ENCODE measurements at places on chromosomes 5 and 9.

GRCh38 chr5:38036765-38037164 is 196.9 kb upstream of the GDNF start:
- DNase-seq = no peak

DNA sequence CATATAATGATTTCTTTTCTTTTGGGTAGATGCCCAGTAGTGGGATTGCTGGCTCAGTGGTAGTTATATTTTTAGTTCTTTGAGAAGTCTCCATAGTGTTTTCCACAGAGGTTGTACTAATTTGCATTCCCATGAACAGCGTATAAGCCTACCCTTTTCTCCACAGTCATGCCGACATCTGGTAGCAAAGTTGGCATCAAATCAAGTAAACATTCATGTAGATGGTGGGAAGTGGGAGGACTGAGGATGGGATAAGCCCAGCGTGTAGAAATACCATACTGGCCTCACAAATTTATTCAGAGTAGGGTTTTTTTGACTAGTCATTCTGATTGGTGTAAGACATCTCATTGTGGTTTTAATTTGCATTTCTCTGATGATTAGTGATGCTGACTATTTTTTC is 115.4 kb downstream of the EGFLAM start:
- DNase-seq = no peak

DNA sequence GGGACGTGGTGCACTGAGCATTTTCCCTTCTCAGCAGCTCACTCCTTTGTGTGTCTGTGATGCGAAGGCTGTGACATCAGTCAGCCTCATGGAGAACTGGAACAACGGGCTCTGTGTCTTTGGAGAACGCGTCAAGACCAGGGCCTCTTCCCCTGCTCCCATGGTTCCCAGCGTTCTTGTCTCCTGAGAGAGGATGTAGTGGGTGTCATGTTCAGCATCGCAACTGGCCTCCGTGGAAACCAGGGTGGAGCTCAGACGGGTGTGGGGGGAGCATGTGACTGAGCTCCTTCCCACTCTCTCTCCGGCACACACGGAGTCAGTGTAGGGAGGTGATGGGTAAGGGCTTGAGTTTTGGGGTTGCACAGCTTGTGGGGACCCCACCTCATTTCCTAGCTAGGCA is 59.7 kb downstream of the TENT4A start:
- no peak for DNase-seq

DNA sequence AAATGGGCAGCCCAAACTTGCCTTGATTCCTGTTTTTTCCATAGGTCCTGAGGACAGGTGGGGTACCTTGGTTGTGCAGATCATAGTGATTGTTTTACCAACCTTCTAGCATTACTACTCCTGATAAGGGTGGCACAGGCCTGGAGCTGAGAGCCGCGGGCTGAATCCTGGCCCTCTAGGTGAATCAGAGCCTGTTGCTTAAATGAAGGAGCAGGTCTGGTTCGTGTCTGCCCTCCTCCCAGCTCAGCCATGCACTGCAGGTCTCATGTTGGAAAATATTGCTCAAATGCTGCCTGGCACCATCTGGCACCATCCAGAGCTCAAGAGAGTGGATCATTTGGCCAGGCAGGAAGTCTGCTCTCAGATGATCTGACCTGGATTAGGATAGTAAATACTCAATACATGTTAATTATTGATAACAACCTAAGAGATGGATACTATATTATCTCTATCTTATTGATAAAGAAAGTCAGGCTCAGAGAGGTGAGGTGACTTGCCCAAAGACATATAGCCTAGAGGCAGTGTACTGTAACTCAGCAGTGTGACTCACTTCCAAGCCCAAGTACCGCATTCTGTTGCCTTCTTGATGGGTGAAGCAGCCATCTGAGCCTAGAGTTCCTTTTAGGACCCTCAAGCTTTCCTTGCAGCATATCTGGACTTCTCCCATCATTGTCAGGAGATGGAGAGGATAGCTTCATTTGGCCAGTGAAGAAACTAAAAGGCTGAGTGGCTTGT is 104.3 kb upstream of the PITX1 start:
- DNase-seq = no peak

DNA sequence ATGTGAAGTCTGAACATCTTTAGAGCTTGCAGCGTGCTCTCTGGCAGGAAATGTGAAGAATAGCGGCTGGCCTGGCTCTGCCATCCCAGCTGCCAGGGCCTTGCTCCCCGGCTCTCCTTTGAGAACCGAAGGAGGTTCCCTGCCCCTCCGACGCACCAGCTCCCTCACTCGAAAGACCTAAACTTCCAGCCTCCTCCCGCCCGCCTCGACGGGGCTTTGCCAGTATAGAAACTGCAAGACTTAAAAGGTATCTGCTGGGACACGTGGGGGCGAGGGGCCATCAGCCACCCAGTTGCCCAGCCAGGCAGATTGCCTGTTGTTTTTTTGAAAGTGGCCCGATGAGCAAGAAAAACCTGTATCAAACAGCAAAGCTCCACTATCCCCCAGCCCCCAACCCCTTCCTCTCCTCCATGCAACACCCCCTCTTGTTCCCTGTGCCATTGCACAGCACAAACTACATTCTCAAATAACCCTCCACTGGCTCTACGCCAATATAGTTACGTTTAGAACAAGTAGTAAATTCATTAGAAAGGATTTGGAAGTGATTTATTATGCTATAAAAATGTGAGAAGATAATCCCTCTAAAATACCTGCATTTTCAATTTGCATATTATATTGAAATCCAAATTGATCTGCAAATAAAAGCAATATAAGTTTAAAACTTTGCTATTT is 331.9 kb downstream of the MED10 start:
- DNase-seq = no peak

DNA sequence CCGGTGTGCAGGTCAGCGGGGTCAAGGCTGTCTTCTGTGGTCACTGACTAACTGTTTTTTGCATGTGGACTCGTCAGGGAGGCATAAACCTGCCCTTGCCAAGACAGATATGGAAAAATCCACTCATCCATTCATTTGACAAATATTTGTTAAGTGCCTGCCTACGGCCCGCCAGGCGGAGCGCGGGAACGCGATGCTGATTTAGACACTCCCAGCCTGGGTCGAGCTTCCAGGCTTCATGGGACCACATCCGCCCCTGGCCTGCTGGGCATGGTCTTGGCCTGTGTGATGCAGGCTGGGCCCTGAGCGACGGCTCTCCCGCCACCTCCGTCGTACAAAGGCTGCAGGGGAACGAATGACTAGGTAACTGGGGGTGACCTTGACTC is 18.1 kb downstream of the MYMK start:
- no peak for DNase-seq

DNA sequence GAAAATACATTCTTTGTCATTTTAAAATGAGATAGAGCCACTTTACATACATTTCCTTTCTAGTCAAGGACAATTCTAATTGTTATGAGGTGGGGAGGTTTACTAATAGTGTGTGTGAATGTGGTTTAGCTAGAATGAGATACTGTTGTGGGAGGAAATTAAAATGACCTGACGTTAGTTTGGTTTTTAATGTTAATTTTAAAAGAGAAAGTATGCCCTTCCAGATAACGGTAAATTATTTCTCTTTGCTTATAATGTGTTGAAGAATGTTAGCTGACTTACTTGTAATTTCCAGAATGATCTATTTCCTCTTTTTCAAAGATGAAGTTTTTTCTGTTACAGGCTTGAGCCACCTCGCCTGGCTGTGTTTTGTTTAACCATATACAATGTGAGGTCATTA is 1.7 kb upstream of the TAF7 start:
- no peak for DNase-seq

DNA sequence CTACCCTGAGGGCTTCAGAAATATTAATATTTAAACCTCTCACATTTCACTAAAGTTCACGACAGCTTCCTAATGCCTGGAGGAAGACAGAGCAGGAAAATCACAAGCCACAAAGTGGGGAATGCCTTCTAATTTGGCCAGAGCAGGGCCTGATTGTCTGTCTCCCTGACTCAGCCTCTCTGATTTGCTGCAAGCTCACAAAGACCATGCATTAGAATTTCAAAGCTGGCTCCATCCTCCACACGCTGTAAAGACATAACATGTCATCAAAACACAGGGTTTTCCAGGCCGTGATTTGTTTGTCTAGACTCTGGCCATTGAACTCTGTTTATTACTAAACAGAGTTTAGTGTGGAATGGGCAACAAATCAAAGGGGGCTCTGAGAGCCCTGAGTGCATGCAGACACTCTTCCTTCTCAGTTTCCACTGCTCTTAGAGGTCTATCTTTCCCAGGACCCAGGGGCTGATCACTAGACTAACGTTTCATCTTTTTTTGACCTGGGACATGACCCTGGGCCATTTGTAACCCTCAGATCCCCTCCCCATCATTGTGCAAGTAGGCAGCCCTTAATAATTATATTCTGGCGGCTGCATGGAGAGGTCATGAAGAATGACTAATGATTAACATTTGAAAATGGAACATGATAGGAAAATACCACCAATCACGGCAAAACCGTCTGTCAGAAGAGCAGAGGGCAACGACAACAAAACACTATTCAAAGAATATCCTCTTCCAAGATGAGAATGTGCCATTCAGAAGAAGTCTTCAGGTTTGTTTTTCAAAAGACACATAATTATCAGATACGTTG is 140.2 kb downstream of the ENC1 start:
- no peak for DNase-seq

DNA sequence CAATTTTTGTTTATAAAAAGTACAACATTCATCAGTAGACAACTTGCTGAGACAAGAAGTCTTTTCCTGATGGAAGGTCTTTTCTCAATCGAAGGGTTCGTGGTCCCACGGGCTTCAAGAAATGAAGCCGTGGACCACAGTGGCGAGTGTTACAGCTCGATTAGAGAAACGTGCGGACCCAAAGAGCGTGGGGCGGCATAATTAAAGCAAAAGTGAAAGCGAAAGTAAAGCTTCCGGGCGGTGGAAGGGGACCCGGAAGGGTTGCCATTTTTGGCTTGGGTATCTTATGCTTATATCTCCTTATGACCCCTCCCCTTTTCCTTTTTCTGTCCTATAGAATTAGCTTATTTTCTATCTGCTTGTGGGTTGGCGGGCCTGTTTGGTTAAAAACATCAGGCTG is 2309.4 kb upstream of the ACO1 start:
- DNase-seq = no peak

- no peak for DNase-seq
These were observed 717.9 kb upstream of the WWC1 start for GRCh38 chr5:167573370-167574127.

GRCh38 chr5:82115858-82116257 is 144.0 kb downstream of the ATG10 start:
- DNase-seq = no peak

GRCh38 chr9:105329719-105330062 is 85.2 kb downstream of the SLC44A1 start:
- no peak for DNase-seq

DNA sequence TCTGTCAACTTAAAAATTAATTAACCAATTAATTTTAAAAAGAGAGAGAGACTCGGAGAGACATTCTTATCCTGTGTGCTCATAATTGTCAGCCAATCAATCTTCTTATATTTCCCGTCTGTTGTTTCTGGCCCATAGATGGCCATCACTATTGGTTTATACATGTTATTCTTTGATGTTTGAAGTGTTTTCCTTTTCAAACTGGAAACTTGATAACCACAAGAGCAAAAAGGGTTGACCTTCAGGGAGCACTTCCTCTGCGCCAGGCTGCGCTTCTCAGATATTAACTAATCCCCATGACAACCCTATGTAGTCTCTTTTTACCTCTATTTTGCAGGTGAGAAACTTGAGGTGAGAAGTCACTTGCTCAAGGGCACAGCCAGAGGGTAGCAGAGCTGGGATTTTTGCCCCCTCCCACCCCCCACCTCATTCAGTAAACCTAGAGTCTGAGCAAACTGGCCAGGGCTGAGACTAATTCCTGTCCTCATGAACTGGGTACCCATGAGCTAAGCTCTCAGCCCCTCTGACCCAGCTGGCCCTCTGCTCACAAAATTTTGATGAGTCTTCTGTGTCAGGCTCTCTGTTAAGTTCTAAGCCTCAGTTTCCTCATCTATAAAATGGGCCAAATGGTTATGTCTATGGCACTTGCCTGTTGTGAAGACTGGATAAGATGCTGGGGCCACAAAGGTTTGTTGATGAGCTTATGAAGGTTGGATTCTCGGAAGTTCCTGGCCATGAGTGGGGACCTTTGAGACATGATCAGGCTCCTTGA is 86.0 kb upstream of the SH3PXD2B start:
- DNase-seq = no peak

GRCh38 chr9:107810461-107810961 is 320.9 kb upstream of the KLF4 start:
- no peak for DNase-seq

DNA sequence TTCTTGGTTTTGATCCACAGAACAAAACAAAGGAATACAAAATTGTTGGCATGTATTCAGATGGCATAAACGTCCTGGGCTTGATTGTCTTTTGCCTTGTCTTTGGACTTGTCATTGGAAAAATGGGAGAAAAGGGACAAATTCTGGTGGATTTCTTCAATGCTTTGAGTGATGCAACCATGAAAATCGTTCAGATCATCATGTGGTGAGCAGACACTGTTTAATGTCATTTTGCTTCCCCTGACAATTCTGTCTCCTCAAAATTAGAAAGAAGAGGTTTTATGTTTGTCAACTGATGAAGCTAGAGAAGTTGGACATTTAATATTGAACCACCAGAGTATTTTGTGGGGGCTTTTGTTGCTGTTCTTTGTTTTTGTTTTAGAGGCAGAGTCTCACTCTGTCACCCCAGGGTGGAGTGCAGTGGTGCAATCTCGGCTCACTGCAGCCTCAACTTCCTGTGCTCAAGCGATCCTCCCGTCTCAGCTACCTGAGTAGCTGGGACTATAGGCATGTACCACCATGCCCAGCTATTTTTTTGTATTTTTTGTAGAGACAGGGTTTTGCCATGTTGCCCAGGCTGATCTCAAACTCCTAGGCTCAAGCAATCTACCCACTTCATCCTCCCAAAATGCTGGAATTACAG is 82.0 kb downstream of the SLC1A1 start:
- no peak for DNase-seq

DNA sequence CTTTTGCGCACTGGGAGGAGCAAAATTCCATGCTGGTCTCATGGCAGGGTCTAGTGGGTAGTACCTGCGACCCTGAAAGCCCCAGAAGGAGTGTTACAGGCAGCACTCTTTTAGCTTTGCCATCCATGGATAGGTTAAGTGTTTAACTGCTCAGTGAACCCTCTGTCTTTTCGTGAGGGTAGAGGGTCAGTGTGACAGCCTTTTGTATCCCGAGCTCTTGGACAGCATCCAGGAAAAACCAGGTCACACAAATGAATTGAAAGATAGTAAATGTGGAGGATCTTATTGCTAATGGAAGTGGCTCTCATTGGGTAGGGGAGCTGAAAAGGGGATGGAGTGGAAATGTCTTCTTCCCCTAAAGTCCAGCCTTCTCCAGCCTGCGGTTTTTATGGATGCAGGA is 57.8 kb upstream of the CCDC112 start:
- no peak for DNase-seq
